B cell (primary cell): ENCODE measurements at places on chromosomes 4 and X. TPM values are rescaled to one million over a fixed set of nuclear protein-coding genes. Genes with fewer than 3 reads are reported as not detected.

DNA sequence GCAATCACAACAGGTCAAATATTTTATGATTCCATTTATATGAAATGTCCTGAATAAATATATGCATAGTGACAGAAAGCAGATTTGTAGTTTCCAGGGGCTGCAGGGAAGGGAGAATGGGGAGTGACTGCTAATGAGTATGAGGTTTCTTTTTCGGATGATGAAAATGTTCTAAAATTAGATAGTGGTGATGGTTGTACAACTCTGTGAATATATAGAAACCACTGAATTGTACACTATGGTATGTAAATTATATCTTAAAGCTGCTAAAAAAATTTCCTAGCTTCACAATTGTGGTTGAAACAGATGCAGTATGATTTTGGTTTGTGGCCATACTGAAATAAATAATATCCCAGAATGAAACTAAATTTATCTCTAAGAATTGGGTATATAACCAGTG is 12.9 kb upstream of the IL2 start:
- no peak for DNase-seq

GRCh38 chr4:103400405-103400804 is 202.3 kb upstream of the CENPE start:
- DNase-seq: no peak

DNA sequence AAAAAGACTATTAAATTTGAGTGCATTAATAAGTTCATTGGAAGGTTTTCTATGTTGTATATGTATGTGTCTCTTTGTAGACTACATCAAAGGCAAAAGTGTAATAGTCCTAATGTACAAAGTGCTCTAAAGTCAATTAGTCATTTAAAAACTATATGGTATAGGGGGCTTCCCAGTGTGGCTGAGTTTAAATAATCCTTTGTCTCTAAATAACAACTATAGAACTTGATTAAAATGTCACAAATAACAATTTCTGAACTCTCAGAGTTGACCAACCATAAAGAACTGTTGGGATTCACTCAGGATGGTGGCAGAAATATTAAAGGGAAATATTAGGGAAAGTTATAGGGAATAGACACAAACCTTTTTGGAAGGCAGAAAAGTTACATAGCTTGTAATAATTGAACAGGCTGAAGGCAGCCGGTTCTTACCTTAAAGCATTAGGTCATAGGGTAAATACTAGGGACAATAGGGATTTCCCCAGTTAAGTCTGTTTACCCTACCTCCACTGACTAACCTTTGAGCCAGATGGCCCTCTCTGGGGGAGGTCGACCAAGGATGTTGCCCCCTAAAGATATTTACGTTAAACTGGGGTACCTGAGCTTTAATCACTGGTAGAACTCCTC is 1054.2 kb downstream of the ARAP2 start:
- DNase-seq: no peak

GRCh38 chrX:20654596-20655106 is 387.9 kb upstream of the RPS6KA3 start:
- DNase-seq: no peak

GRCh38 chr4:127775843-127776242 is 6.3 kb upstream of the HSPA4L start:
- DNase-seq: no peak

GRCh38 chrX:129762448-129762847 is 17.3 kb upstream of the SASH3 start:
- DNase-seq: no peak

GRCh38 chrX:38919202-38919601 is 117.9 kb downstream of the MID1IP1 start:
- no peak for DNase-seq

DNA sequence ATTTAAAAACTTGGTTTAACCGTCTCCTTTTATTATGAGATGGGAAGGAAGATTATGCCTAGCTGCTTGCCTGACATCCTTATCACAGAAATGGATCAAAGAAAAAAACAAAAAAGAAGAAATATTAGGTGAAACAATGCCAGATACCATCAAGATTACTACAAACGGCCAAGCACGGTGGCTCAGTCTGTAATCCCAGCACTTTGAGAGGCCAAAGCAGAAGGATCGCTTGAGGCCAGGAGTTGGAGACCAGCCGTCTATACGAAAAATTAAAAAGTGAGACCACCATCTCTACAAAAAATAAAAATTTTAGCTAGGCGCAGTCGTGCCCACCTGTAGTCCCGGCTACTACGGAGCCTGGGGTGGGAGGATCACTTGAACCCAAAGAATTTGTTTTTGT is 2.3 kb downstream of the FRYL start:
- no peak for DNase-seq

- no peak for DNase-seq
Measured at GRCh38 chr4:17788956-17789355, 7.5 kb upstream of the FAM184B start.

DNA sequence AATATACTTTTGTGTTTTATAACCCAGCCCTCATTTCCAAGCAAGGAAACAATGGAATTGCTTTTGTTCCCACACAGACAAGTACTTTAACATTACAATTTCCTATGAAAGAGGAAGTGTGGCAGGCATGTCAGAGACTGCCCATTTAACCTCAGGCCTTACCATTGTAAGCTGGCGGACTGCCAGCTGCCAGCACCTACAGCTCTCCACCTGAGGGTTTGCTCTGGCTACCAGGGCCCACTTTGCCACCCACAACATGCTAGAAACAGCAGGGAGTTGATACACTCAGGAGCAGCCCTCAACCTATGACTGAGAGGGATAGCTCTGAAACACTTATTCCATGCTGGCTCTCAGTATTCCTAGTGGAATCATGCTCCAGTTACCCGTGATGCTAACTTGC is 152.3 kb upstream of the PRDX4 start:
- DNase-seq: no peak

GRCh38 chr4:84958434-84958833 is 8.1 kb downstream of the WDFY3 start:
- DNase-seq: no peak

SULT1E1 gene
- polyA plus RNA-seq: not detected in 2 replicates

PCDH19 gene
- polyA plus RNA-seq: not detected in 2 replicates

MXRA5 gene
- polyA plus RNA-seq: not detected in 2 replicates

CXCL3 gene
- 0.39 TPM in 1 of 2 replicates, not detected in the other for polyA plus RNA-seq

PNMA6F gene
- not detected in 2 replicates for polyA plus RNA-seq

ELF4 gene
- polyA plus RNA-seq: 24.7 and 25.1 TPM in 2 replicates
